ENCODE measurements at places on chromosomes 6 and 20.

- no peak for DNase-seq
Measured at GRCh38 chr6:87574237-87574804, 15.5 kb downstream of the RARS2 start.

DNA sequence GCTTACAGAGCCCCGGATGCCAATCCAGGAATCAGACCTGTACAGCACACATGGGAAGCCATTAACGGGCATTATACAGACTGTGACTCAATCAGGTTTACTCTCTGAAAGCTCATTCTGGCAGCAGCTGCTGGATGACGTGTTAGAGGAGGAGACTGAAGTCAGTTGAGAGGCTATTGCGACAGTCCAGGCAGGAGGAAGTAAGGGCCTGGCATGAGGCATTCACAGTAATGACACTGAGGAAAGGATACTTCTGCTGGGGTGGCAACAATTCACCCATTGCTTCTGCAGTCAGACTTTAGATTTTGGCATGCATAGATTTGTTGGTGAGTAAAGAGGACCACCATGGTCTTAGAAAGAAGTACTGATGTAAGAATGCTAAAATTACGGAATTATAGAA lies 151.0 kb upstream of the HEY2 start:
- no peak for DNase-seq

DNA sequence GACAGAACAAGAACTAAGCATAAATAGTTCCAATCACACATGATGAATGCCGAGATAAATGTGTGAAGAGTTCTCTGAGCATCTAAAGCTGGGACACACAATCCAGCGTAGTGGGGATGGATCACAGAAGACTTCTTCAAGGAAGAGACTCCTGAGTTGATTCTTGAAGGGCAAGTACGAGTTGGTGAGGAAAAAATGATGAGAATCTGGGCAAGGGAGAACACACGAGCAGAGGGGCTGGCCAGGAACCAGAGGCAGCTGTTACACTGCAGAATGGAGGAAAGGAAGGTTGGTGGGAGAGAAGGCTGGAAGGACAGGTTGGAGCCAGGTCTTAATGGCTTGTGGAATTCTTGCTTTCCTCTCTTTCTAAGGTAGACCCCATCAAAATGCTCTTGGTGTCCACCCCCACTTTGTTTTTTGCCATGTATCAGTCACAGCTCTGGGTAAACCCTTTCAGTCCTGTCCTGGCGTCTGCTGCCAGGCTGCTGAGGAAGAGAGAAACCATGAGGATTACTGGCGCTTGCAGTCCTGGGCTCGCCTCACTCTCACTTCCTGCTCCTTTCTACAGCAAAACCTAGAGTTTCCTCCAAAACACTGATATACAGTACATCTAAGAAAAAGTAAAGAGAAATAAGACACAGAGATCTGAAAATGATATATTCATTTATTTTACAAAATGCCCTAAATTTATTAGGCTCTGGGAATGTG lies 127.6 kb upstream of the FAM184A start:
- no peak for DNase-seq

DNA sequence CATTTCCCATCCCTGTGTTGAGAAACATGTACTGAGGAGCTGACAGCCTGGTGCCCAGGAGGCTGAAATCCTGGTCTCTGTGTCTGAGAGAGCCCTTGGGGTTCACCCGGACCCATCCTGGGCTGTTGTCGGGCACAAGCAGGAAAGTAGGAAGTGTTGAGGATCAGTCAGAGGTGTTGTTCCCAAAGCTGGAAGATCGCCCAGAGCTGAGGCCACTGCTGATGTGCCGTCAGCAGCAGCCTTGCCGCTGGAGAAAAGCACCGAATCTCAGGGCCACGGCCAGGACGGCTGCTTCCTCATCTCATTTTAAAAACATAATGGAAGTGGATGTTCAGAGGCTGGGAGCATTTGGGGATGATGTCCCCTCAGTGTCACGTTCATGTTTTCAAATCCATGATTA lies 218.5 kb downstream of the UST start:
- no peak for DNase-seq

- no peak for DNase-seq
Measured at GRCh38 chr6:7649037-7649810, 59.2 kb downstream of the SNRNP48 start.

- no peak for DNase-seq
Measured at GRCh38 chr20:25206063-25206403, 10.5 kb downstream of the ENTPD6 start.

DNA sequence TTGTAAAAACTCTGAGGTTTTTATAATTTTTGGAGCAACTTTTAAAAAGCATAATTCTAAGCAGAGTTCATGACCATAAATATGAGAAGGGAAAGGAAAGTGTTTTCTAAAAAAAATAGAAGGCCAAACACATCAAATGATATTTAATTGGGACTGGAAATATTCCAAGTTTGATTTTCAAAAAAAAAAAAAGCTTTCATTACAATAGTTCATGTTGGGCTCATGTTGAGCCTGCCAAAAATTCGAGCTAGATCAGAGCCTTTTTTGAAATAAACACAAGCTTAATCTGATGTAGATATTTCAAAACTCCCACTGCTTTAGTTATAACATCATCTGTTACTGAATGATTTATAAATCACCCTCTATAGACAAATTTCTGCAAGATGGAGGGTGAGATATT lies 163.4 kb upstream of the DEFB112 start:
- DNase-seq = no peak

GRCh38 chr6:116456927-116457326 lies 4.2 kb upstream of the CALHM6 start:
- no peak for DNase-seq

DNA sequence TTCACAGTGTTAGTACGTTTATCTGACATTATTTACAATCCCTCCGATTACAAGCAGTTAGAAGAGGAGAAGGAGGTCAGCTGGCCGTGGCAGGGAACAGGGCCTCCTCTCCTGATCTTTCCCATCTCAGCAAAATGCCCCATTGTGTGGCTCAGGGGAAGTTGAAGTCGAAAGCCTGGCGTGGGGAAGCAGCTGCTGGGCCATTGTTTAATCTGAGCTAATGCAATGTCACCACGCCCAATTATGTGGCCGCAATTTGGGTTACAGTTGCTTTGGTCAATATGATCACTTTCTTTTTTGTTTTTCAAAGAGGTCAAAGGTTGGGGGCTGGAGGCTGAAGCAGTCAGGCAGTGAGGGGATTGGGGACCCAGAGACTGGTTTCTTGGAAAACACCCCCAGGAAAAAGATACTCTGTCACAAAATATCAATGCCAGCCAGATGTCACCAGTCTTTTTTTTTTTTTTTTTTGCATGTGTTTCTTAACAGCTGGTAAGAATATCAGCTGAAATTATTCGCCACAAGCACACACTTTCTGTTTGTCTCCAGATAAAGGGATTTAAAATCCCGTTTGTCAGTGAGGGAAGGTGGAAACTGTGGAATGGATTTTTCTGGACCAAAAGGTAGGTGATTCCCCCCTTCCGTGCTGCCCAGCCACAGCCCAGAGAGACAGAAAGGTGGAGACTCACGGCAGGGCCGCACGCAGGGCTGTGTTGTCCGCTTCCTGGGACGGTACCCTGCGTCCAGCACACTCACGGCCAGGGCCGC lies 24.6 kb downstream of the DLL1 start:
- DNase-seq = no peak

DNA sequence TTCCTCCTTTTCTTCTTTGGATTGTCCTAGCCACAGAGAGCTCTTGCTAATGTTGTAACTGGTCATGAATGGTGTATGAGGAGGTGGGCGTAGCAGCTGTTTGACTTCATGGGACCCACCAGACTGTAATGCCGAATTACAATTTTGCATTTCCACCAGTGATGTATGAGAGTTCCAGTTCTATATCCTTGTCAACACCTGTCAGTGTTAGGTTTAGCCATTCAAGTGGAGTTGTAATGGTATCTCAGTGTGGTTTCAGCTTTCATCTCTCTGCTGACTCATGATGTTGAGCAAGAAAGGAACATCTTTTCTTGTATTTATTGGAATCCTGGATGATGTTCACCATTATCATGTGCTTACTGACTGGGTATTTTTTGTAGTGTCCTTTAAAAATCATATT lies 5.1 kb downstream of the IGF2R start:
- DNase-seq = no peak

DNA sequence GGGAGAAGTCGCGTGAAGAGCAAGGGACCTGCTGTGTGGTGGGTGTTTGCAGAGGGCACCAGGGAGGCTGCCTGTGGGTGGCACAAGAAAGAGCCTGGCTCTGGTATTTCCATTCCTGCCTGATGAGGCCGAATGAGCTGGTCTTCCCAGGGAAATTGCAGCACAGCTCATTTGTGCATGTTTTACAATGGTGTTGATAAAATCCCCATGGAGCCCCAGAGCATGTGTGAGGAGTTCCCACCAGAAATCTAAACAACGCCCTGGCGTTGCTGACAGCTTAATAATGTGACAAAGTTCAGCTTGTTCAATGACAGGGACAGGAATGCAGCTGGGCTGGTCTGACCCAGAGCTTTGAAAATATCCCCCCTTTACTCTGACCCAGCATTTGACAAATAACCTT lies 135.5 kb downstream of the CLIC5 start:
- no peak for DNase-seq

GRCh38 chr6:44216677-44217331 lies at the start of gene MYMX:
MYMX (plus strand) TSS chr6:44216926; CDS start chr6:44217472, 546 bp downstream.
- DNase-seq = no peak

DNA sequence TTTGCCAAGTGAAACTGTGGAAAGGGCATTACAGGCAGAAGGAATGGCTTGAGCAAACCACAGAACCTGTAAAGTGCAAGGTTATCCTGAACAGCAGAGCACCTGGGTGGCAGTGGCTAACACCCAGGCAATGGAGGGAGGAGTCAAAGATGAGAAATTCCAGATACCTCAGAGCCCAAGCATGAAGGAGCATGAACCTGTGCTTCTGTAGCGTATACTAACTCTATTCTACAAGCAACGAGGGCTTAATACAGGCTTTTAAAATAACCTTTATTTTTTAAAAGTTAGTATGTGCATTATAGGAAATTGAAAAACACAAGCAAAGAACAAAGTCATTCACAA lies 77.0 kb downstream of the CNBD2 start:
- DNase-seq = no peak

- DNase-seq = no peak
Measured at GRCh38 chr6:44339763-44340625, 2.5 kb upstream of the SPATS1 start.

DNA sequence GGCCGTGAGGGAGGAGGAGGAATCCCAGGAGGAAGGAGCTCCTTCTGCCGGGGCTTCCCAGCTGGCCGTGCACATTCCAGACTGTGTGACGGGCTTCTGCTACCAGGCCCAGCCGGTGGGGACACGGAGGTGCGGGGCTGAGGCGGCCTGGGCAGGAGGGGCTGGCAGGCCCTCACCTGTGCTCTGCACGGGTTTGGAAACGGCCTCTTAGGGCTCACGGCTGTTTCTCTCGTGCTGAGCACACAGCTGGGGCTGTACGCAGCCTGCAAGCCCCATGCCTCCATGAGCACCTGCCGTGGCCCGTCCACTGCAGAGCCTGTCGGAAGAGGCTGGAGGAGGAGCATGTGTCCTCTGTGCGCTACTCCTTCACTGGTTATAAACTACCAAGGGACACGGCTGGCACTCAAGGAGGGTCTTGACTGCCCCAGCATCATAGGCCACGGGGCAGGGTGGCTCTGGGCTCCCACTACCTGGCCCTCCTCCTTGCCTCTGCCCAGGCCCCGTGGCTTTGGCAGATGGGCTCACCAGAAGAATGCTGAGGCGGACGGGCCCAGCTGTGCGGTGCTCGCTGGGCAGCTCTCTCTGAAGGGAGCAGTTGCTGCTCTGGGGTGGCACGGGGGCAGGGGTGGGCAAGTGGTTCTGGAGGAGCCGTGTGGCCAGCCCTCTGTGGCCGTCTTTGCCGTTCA lies 15.8 kb downstream of the NPEPL1 start:
- DNase-seq = no peak

DNA sequence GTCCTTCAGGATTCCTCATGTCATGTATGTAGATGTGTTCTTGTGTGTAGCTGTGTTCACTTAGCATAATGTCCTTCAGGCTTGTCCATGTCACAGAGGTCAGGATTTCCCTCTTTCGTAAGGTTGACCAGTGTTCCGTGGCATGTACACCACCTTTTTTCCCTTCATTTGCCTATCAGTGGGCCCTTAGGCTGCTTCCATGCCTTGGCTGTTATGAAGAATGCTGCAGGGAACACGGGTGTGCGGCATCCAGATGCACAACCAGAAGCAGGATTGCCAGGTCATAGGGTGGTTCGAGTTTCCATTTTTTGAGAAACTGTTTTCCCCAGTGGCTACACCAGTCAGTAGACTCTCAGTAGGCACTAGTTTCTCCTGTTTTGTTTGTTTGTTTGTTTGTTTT lies 29.2 kb downstream of the SYNDIG1 start:
- no peak for DNase-seq

GRCh38 chr20:57499676-57500075 lies 25.3 kb downstream of the CTCFL start:
- no peak for DNase-seq

- DNase-seq = no peak
Measured at GRCh38 chr6:21831521-21832291, 238.2 kb downstream of the SOX4 start.

- DNase-seq = no peak
Measured at GRCh38 chr20:62795023-62795761, 1.1 kb upstream of the MRGBP start.

DNA sequence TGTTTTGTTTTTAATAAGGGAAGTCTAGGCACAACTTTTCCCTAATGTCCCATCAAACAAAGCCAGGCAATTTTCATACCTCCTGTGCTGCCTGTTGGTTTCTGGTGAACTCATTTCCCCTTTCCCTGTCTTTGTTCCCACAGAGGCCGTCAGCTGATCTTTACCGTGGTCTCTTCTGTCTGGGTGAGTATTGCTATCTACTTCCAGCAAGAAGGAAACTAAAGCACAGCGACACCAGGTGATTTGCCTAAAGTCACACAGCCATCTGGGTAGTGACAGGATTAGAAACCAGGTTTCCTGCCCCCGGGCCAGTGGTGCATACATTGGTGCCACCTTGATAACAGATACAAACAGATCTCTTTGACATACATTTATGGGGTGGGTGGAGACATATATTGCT lies 59.6 kb downstream of the RAB44 start:
- DNase-seq = no peak

GRCh38 chr6:72724545-72724944 lies 102.7 kb downstream of the KCNQ5 start:
- no peak for DNase-seq

GRCh38 chr6:80488190-80488589 lies 381.7 kb downstream of the BCKDHB start:
- DNase-seq = no peak

DNA sequence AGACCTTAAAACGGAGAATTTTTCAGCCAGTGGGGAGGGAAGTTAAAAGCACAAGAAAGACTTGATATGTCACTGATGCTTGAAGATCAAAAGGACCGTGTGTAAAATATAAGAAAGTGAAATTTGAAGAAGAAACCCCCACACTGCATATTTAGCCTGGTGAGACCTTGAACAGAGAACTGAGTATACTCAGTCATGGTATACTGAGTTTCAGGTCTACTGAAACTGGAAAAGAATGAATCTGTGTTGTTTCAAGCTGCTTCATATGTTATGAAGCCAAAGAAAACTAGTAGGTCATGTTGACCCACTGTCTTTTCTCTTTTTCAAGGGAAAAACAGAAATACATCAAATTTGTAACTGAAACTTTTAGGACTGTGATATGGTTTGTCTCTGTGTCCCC lies 443.8 kb upstream of the GJE1 start:
- no peak for DNase-seq

GRCh38 chr6:118467181-118467580 lies 80.9 kb upstream of the PLN start:
- no peak for DNase-seq
